ENCODE measurements at places on chromosomes 11 and 22.

GRCh38 chr11:63918507-63919191, 1.7 kb upstream of the RCOR2 start:
- DNase-seq, result no peak

DNA sequence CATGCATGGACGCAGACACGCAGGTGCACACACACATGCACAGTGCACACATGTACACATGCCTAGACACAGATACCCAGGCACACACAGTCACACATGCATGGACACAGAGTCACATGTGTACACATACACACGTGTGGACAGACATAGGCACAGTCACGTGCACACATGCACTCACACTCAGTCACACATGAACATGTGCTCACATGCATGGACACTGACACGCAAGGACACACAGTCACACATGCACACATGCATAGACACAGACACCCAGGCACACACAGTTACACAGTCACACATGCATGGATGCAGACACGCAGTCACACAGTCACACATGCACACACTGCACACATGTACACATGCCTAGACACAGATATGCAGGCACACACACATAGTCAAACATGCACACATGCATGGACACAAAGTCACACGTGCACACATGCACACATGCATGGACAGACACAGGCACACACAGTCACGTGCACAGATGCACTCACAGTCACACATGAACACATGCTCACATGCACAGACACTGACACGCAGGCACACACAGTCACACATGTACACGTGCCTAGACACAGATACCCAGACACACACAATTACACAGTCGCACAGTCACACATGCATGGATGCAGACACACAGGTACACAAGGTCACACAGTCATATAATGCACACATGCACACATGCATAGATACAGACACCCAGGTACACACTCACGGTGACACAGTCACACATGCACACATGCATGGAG, 16.8 kb downstream of the MUC2 start:
- DNase-seq, result no peak

GRCh38 chr22:26561756-26562417, 28.0 kb downstream of the TPST2 start:
- DNase-seq, result no peak

DNA sequence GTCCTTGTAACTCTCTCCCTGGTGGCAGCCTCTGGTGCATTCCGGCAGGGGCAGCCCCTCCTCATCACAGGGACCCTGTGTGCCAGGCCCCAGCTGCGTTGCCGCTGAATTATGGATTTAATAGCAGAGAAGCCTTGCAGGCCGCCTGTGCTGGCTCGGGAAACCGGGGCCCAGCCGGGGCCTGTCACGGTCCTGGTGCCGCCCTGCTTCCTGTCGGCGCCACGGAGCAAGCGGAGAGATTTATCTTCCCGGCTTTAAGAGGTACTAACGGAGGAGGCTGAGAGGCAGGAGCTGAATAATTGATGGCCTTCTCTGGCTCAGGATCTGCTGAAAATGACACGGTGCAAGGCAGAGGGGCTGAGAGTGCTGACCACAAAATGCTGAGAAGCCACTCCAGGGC, 54.0 kb upstream of the CCDC188 start:
- no peak for DNase-seq

GRCh38 chr22:42353883-42354727, 78.1 kb downstream of the NFAM1 start:
- DNase-seq, result no peak

DNA sequence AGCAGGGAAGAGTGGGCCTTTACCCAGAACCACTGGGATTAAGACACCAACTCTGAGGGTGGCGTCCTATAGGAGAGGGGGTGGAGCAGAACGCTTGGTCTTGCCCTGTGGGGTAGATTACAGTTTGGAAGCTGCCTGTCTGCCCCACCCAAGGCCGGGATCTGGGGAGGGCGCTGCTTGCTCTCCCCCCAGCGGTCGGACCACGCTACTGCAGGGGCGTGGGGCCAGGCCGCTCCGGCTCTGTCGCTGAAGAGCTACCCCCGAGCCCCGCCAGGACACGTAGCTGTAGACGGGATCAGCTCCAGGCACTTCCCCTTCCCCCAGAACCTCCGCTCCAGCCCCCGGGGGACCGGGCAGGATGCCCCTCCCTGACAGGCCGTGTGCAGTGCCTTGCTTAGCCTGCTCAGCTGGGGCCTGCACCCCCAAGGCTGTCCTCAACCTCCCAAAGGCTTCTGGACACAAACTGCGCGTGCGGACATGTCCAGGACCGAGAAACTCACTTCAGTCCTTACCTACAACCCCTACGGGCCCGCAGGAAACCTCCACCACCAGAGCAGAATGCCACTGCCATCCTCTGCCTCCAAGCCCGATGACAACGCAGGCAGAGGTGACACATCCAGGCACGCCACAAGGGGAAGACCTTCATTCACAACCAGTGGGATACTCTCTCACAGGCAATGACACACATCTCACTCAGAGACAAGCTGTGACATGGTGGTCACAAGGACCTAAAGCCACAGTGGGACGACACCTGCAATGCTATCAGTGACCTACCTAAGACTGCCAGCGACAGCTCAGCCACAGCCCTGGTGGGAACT, 3.6 kb downstream of the AHNAK start:
- no peak for DNase-seq

- DNase-seq, result no peak
Measured at GRCh38 chr11:114279792-114280546, 16.2 kb upstream of the NNMT start.

DNA sequence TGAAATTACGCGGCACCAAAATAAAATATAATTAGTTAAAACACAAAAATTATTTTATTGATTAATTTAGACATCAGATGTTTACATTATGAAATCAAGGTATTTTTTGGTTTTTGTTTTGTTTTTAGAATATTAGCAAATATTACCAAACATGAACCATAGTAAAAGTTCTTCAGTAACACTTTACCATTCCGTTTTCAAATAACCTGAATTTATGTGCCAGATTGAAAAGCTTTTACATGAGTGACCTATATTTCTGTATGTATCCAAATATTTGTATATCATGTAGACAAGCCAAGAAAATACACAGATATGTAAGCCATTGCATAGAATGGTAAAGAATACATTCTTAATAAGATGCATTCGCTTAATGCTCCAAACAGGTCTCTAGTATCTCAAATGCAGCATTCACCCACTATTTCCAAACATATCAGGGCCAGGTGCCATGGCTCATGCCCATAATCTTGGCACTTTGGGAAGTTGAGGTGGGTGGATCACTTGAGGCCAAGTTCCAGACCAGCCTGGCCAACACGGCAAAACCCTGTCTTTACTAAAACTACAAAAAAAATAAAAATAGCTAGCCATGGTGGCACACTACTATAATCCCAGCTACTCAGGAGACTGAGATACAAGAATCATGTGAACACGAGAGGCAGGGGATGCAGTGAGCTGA, 102.4 kb upstream of the SERPIND1 start:
- DNase-seq, result no peak

- no peak for DNase-seq
Measured at GRCh38 chr11:27921472-27921871, 186.5 kb downstream of the KIF18A start.

DNA sequence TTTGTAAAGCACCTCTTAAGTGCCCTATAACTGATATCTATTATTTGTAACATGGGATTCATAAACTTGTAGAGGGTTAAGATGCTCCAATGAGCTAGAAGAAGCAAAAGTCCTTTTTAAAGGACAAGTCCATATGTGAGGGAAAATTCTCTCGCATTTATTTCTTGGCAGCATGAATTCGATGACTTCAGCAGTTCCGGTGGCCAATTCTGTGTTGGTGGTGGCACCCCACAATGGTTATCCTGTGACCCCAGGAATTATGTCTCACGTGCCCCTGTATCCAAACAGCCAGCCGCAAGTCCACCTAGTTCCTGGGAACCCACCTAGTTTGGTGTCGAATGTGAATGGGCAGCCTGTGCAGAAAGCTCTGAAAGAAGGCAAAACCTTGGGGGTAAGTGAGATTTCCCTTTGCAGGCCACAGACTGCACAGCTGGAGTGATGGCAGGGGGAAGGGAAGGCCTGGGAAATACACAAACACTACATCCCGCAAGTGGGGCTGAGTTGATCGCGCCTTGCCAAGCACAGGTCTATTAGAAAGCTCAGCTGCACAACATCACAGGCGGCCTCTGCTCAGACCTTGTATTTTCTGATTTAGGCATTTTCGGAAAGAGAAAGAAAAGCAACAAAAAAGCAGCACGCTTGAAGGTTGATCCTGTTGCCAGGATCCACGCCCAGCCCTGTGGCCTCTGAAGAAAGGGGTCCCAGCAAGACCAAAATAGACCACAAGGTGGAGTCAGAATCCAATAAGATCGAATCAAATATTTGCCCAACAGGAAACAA, 1.5 kb downstream of the MS4A8 start:
- DNase-seq, result peak; percentile 68

- DNase-seq, result no peak
Measured at GRCh38 chr11:70049045-70049444, 29.1 kb upstream of the ANO1 start.

GRCh38 chr11:69209421-69210309, 53.9 kb downstream of the SMIM38 start:
- no peak for DNase-seq

- DNase-seq, result no peak
Measured at GRCh38 chr22:44583854-44584253, 85.8 kb upstream of the RTL6 start.

DNA sequence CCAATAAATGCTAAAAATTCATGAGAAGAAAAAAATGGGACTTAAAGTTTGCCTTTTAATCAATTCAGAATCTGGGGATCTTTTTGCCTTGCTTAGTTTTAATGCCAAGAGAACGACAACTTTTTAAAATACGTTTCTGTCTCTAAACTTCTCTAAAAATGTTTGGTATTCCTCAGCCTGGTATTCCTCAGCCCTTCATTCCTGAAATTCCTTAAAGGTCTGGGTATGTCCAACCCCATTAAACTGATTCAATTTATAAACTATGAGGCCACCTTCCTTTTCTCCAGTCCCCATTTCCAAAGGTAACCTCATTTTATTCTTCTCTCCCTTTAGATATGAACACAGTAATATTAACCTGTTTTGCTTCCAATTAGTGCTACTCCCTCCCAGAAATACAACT, 16.6 kb downstream of the POLA2 start:
- no peak for DNase-seq

DNA sequence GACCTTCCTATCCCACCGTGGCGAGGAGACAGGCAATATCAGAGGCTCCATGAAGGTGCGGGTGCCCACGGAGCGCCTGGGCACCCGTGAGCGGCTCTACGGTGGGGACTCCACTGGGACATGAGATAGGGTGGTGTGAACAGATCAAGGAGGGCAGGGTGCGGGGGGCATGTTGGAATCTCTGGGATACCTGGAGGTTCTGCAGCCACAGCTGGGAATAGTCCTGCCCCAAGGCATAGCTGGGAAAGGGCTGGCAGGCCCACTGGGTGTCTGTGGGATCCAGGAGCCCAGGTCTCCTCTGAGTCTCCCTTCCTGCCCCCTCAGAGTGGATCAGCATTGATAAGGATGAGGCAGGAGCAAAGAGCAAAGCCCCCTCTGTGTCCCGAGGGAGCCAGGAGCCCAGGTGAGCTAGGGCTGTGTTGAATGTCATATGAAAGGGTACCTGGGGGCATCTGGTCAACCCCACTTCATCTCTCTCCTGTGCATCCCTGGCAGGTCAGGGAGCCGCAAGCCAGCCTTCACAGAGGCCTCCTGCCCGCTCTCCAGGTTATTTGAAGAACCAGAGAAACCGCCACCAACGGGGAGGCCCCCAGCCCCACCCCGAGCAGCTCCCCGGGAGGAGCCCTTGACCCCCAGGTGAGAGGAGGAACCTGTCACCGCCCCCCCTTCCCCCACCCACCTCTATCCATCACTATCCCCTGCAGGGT, 8.5 kb downstream of the PHOX2A start:
- DNase-seq, result no peak

DNA sequence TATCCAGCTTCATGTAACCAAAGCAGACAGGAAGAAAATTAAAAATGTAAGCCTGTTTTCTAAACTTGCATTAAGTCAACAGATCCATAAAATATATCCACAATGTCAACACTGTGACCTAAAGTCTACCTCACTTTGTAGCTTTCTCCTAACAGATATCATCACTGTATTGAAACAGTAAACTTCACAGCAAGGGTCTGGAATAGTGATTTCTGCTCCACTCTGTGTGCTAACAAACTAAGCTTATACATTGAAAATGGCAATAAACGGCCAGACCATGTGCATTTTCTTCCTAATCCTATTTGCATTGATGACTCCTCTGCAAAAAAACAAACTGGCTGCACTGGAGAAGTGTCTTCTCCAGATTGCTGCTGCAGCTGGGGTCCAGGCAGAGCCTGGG, 26.8 kb downstream of the CADM1 start:
- no peak for DNase-seq

GRCh38 chr11:31455177-31455576, 54.2 kb downstream of the IMMP1L start:
- DNase-seq, result no peak

GRCh38 chr11:134357545-134357839, 25.7 kb downstream of the GLB1L2 start:
- no peak for DNase-seq

DNA sequence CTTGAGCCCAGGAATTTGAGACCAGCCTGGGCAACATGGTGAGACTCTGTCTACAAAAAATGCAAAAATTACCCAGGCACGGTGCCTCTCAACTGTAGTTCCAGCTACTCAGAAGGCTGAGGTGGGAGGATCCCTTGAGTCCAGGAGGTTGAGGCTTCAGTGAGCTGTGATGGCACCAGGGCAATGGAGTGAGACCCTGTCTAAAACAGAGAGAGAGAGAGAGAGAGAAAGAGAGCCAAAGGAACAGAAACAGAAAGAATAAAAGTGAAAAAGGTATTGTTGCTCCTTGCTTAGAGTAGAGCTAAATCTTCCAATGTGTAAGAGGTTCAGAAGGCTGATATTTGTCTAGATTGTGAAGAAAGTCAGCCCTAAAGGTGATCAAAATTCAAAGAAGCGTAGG, 8.9 kb upstream of the ETS1 start:
- DNase-seq, result no peak

GRCh38 chr11:108561535-108561991, 32.0 kb downstream of the EXPH5 start:
- DNase-seq, result no peak

DNA sequence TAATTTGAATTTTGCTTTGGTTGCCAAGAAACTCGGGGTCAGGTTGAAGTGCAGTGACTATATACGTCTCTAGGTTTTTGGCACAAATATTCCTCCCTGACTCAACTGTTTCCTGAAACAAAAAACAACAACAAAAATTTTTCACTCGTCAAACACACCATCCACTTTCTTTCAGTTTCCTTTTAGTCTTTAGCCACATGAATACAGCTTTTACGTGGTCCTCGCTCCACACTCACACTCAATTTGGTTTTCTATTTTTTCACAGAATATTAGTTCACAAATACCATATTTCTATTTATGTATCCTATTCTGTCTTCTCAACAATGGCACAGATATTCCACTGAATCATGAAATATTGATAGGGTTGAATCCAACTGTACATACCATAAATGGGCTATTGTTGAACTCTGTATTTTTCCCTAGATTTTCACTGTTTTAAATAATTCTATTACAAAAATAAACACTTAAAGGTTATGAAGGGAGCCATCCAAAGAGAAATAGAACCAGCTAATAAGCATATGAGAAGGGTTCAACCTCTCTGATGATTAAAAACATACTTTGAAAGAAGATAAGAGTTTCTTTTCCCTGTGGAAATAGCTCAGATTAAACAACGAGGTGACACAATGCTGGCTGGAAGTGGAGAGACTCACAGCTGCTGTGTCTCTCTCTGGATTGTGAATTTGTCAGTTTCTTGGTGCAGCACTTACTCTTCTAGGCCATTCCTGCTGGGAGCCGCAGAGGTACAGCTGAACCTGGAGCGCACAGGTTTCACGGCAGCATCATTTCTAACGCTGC, 5.1 kb upstream of the FBLN1 start:
- DNase-seq, result no peak

GRCh38 chr11:72578051-72578450, 96.2 kb downstream of the PDE2A start:
- no peak for DNase-seq

Measured in LNCaP clone FGC (cell line).